ENCODE measurements at places on chromosomes 1 and 21.
A peak's percentile ranks its signal among the peaks of the same experiment; 100 is the strongest.

GRCh38 chr1:198564716-198565115, 24.2 kb upstream of the ATP6V1G3 start:
- no peak for DNase-seq

- DNase-seq, result no peak
Observed at GRCh38 chr21:23694390-23694789, 1912.9 kb downstream of the MRPL39 start.

DNA sequence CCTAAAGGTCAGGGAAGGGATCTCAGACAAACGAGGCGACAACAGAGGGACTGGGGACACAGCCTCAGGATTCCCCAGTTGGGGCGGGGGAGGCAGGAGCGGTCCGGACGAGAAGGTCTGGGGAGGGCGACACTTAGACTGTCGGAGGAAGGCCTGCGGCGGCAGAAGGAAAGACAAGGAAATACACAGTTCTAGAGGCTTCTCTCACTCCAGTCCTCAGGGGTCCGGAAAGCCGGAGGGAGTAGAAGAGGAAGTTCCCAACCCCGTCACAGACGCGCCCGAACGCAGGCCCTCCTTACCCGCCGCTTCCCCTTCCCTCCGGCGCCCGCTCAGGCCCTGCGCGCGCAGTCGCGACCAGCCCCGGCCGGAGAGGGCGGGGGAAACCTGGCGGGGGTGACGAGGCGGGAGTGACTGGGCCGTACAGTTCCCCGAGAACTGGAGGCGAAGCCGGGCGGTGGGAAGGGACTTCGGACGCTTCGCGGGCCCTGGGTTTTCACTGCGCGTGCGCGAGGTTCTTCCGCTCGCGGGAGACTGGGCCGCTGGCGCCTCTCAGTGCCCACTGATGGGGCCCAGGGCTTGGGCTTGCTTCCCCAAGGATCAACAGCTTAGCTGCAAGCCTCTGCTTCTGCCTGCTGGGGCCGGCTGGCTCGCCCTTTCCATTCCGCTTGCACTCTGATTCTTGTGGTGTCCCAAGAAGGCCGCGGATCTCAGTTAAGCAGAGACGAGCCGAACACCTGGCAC, at the start of gene IPP:
Gene IPP (minus strand): TSS at position 356 of the 741 bp plus-strand sequence. CDS start 4,242 bp downstream, outside the sequence.
- DNase-seq, result peak; percentile 94

- no peak for DNase-seq
Observed at GRCh38 chr1:89546082-89546889, 21.7 kb downstream of the LRRC8B start.

- no peak for DNase-seq
Observed at GRCh38 chr1:53754484-53755312, 15.7 kb upstream of the GLIS1 start.

- no peak for DNase-seq
Observed at GRCh38 chr1:12104417-12104816, 41.3 kb downstream of the TNFRSF8 start.

GRCh38 chr21:36134803-36135390, at the start of gene CBR3:
CBR3 (plus strand) TSS chr21:36135079; CDS start chr21:36135193, 114 bp downstream.
- no peak for DNase-seq

- no peak for DNase-seq
Observed at GRCh38 chr1:28056129-28056925, 32.1 kb downstream of the EYA3 start.

DNA sequence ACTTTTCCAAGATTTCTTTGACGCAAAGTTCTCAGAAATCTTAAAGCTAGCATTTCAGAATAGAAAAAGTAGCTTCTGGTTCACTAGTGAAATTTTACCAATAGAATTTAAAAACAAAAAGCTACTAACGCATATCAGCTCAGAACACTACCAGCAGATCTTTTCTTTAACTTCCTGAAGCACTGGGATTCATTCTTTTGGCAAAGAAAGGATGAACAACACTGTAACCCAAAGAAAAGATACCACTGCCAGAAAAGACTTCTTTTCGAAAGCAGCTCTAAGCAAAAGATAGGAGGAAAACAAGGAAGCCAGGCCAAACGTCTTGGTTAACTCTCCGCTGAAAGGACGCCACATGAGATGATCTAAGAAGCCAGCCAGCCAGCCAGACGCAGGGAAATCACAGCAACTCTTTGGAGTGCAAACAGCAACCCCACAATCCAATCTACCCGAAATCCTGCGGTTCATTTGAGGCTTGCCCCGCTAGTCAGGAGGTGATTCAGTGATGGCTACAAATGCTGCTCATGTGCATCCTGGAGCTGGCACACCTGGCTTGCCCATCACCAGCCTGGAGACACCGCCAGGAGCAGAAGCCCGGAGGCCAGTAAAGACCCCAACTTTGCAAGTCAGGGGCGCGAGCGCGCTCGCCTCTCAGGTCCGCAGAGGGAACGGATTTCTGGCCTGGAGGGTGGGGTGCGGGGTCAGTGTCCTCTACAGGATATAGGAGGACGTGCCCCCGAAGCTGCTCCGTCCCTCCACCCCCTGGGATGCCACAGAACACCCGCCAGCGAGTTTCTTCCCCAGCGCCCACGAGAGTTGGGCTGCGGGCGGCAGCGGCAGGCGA, 812 bp downstream of the NBPF1 start:
- peak; percentile 56 for DNase-seq

GRCh38 chr1:91735266-91735845, 150.6 kb downstream of the TGFBR3 start:
- DNase-seq, result no peak

GRCh38 chr1:47710329-47711071, 272.7 kb downstream of the FOXD2 start:
- no peak for DNase-seq

DNA sequence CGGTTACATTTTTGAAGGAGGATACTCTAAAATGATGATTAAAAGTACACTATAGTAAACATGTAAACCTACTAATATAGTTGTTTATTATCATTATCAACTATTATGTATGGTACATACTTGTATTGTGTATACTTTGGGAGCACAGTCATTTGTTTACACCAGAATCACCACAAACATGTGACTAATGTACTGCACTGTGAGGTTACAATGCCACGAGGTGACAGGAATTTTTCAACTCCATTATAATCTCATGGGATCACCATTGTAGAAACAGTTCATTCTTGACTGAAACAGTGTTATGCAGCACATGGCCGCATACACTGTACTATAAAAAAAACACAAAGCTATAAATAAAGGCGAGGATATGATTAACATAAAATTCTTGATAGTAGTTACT, 44.3 kb downstream of the GPATCH2 start:
- no peak for DNase-seq

GRCh38 chr1:42931911-42932422, 26.7 kb downstream of the SLC2A1 start:
- DNase-seq, result no peak

- DNase-seq, result no peak
Observed at GRCh38 chr1:73673971-73674370, 524.0 kb downstream of the LRRIQ3 start.

- DNase-seq, result no peak
Observed at GRCh38 chr1:37035796-37036666, 1.7 kb upstream of the GRIK3 start.

DNA sequence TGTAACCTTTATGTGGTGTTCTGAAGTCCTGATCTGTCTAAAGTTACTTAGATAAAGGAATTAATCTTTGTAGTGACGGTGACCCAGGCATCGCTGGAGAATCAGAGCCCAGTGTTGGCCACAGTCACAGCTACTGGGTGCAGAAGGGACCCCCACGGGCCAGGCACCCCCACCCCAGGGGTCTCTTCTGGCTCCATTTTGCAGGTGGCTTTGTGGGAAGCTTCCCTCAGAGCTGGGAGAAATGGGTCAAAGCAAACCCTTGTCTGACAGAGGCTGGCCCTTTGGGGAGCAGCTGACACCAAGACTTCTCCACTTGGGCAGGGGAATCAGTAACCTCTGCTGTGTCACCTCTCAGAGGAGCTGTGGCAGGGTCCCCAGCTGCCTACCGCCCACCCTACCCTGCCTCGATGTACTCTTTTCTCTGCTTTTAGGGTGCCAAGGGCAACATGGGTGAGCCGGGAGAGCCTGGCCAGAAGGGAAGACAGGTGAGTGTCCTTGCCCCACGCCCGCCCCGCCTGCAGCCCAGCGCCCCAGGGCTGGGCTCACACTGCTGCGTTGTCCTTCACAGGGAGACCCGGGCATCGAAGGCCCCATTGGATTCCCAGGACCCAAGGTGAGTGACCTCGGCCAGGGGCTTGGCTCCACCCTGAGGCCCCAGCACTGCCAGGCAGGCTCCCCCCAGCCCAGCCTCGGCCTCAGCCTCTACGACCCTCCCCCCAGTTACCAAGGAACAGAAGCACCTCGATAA, 17.7 kb downstream of the COL6A2 start:
- no peak for DNase-seq

DNA sequence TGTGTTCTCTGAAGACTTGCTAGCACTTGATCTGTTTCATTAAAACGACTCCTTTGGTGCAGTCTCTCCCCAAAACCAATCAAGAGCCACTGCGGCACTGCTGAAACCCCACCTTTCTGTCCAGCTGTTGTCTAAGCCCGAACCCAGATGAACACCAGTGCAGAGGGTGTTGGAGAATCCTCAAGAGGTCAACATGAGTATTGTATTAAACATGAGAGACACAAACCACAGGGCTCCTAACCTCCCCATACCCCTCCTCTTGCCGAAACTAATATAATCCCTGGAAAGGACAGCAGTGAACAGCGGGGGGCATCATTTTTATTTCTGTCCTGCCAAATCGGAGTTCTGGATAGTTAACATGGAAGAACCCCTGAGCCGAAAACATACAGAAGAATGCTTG, 333.9 kb downstream of the CAMTA1 start:
- DNase-seq, result no peak

DNA sequence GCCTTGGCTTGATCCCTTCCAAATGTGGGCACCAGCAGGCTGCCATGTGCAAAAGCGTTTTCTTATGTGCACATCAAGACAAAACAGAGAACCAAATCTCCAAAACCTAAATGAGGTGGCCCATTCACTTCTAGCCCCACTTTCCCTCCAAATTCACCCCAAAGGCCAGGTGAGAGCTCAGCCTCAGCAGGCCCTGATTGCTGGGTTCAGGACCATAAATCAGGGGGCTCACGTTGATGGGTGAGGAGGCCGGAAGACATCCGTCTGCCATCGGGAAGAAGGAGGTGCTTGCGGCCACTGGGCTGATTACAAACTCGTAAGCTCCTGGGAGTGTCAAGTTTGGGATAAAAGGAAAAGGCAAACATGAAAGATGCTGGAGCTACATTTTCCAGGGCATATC, 86.7 kb upstream of the CLDN14 start:
- no peak for DNase-seq

DNA sequence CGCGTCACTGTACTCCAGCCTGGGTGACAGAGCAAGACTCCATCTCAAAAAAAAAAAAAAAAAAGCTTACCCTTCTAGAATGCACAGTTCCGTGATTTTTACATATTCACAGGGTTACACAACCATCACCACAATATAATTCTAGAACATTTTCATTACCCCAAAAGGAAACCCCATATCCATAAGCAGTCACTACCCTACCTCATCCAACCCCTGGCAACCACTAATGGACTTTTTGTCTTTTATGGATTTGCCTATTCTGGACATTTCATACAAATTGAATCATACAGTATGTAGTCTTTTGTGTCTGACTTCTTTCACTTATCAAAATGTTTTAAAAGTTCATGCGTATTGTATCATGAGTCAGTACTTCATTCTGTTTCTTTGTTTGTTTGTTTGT, 22.8 kb downstream of the SYF2 start:
- DNase-seq, result no peak

DNA sequence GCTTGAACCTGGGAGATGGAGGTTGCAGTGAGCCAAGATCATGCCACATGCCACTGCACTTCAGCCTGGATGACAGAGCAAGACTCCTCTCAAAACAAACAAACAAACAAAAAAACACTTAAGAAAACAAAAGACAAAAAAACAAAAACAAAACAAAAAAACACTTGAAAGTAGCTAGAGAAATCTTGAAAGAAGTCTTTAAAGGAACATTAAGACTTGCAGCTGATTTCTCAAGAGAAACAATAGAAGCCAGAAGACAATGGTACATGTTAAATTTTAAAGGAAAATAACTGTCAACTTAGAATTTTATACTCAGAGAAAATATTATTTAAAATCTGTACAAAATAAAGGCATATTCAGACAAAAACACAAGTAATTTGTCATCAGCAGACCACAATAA, 71.3 kb downstream of the HLX start:
- no peak for DNase-seq

- peak; percentile 27 for DNase-seq
Observed at GRCh38 chr21:42056996-42057689, 14.0 kb upstream of the UMODL1 start.

DNA sequence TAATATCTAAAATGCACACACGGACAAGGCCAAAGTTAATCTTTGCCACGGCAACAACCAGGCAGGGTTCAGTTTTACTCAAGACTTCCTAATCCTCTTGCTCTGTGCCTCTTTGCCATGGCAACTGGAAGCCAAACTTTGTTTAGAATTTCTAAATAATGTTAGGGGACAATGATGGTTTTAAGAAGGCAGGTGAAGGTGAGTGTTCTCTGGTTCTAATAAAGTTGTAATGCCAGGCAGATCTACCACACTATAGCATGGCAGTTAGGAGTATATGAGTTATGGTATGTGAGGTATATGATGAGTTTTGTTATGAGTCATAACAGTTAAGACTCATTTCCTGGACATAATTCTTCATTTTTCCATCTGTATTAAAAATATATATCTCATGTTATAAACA, 2.7 kb downstream of the PTPRC start:
- DNase-seq, result no peak

DNA sequence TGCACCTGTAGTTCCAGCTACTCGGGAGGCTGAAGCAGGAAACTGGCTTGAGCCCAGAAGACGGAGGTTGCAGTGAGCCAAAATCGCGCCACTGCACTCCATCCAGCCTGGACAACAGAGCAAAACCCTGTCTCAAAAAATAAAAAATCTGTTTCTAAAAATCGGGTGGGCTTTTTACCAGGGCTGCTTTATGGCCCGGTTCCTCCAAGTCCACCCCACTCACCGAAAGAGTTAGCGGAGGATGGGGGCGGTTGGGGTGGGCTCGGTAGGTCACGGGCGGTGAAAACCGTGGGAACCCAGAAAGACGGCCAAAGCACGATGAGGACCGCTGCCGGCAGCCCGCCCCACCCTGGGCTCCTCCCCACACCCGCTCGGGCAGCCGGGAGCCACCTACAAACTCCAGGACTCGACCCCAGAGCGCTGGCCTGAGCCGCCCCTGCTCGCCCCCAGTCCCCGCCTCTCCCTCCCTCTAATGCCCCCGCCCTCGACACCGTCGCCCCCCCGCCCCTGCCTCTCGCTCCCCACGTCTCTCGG, 846 bp upstream of the PER3 start:
- no peak for DNase-seq

- DNase-seq, result no peak
Observed at GRCh38 chr1:37792943-37793686, 532 bp upstream of the MANEAL start.
